ENCODE measurements at places on chromosomes 6 and 20. TPM values are rescaled to one million over a fixed set of nuclear protein-coding genes. Genes with fewer than 3 reads are reported as not detected.

DNA sequence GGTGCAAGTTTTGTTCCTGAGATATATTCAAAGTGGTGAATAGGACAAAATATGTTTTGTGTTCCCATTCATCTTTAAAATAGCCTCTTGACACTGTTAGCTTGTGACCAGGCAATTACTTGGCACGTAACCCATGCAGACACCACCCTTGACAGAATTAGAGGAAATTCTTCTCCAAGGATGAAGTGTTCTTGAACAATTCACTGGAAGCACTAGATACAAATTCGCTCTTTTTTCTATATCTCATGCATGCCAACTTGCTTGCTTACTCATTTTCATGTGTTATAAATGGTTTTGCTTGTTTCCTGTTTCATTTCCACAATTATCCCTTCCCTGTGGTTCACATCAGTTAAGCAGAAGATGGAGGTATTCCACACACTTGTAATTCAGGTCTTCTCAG is 105.2 kb upstream of the MAN1A1 start:
- peak; percentile 36 for DNase-seq

- DNase-seq = no peak
These were observed 787 bp upstream of the TNFRSF6B start for GRCh38 chr20:63695424-63696305.

DNA sequence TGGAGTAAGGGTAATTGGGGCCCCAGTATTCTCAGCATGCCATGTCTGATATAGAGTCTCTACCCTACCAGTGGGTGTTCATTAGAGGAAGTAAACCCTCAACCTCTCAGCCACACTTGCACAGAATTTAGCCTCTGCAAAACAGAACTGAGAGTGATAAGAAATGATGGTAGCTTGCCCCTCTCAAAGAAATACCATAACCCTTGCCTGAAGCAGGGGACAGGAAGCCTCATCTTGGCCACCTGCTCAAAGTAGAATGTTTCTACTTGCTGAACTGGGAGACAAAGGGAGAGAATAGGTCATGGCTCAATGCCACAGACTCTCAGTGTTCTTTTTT is 33.7 kb downstream of the SPTLC3 start:
- no peak for DNase-seq

DNA sequence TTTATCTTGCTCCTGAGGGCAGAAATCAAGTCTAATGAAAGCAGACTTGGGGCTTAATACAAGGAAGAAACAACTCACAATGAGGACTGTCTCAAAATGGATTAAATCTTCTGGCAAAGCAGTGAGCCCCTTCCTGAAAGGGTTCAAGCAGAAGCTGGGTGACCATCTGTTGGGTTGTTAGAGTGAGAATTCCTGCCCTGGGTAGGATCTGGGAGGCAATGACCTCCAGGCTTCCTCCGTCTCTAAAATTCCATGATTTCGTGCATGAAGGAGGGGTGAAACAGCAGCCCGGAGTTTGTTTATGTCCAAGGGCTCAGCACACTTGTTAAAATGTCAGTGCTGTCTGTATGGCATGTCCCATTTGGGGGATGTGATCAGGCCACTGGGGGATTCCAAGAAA is 64.0 kb upstream of the KCNK16 start:
- no peak for DNase-seq

DNA sequence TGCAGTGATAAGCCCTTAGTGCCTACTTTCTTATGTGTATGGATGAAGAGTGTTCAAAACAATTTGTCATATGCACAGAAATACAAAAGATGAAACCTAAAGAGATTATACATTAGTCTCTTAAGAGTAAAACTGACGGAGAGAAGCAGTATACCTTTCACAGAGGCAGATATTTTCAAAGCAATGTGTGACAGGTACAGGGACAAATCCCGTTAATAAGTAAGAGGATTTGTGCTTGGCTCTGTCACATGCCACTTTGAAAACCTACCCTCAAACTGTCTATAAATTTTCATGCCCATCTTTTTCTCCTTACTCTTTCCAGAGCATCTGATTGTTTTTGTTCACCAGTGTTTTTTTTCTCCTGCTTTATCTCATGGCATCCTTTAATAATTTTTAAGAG is 741.3 kb upstream of the MMS22L start:
- DNase-seq = no peak

Gene WFDC12
- total RNA-seq = not detected

Gene PRRT1
- total RNA-seq = 0.67 TPM

GRCh38 chr6:73867411-73867810 is 171.4 kb downstream of the CD109 start:
- no peak for DNase-seq

DNA sequence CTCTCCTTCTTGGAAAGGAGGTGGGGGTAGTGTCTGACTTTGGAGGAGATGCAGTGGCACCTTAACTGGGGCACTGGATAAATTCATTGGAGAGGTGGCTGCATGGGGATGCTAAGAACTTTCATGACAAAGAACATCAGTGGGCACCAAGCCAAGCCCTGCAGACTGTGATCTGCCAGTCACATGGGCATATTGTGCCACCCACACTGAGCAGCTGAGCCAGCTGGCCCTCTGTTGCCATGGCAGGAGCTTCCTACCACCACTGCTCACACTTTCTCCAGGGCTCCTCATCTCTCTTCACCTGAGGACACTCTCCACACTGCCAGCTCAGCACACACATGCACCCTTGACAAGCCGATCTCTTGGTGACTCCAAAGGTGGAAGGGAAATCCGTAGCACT is 715.6 kb downstream of the QKI start:
- DNase-seq = no peak
